ENCODE measurements at places on chromosomes 6 and 20. TPM values are rescaled to one million over a fixed set of nuclear protein-coding genes. Genes with fewer than 3 reads are reported as not detected.

CCR6 gene
- not detected for total RNA-seq

GRM4 gene
- under 0.01 TPM for total RNA-seq

PTPRT gene
- total RNA-seq, result not detected

PNPLA1 gene
- not detected for total RNA-seq

IL17A gene
- total RNA-seq, result not detected

KCNK5 gene
- total RNA-seq, result not detected

OR2B6 gene
- total RNA-seq, result not detected

GMPR gene
- 4.4 TPM for total RNA-seq

PRSS16 gene
- total RNA-seq, result not detected

PRSS35 gene
- 3.9 TPM for total RNA-seq

C20orf202 gene
- total RNA-seq, result not detected

PSMB8 gene
- total RNA-seq, result 71.3 TPM

FOXQ1 gene
- total RNA-seq, result 2.2 TPM

PAK5 gene
- not detected for total RNA-seq

SLC22A16 gene
- total RNA-seq, result not detected

OPRM1 gene
- under 0.01 TPM for total RNA-seq

SMOC2 gene
- total RNA-seq, result not detected

OTOR gene
- not detected for total RNA-seq

FAM83C gene
- total RNA-seq, result not detected

AAR2 gene
- total RNA-seq, result 17.5 TPM

IRF4 gene
- total RNA-seq, result 0.63 TPM

KIAA1586 gene
- total RNA-seq, result 11.4 TPM

KCNK16 gene
- total RNA-seq, result not detected

PPP1R18 gene
- total RNA-seq, result 40.8 TPM

CD40 gene
- 0.95 TPM for total RNA-seq

IPCEF1 gene
- total RNA-seq, result 0.47 TPM

COL11A2 gene
- 0.16 TPM for total RNA-seq

MCHR2 gene
- not detected for total RNA-seq

OR2H2 gene
- total RNA-seq, result not detected

FLRT3 gene
- total RNA-seq, result 1.6 TPM

CDK5RAP1 gene
- 19.0 TPM for total RNA-seq

PKHD1 gene
- not detected for total RNA-seq

POM121L2 gene
- total RNA-seq, result not detected

CD24 gene
- total RNA-seq, result 1.1 TPM

DUSP15 gene
- total RNA-seq, result 0.26 TPM

Measured in bronchial smooth muscle cell (primary cell).